Right ventricle myocardium inferior (tissue), 1 donor: ENCODE measurements at places on chromosomes 11 and 22.

- no peak for DNase-seq
Observed at GRCh38 chr11:132839236-132839945, 692.9 kb downstream of the OPCML start.

- DNase-seq = no peak
Observed at GRCh38 chr11:78783846-78784245, 209.2 kb upstream of the NARS2 start.

- DNase-seq = no peak
Observed at GRCh38 chr11:33574331-33574730, 126.3 kb downstream of the C11orf91 start.

- no peak for DNase-seq
Observed at GRCh38 chr11:77346906-77347603, 45.6 kb upstream of the GDPD4 start.

DNA sequence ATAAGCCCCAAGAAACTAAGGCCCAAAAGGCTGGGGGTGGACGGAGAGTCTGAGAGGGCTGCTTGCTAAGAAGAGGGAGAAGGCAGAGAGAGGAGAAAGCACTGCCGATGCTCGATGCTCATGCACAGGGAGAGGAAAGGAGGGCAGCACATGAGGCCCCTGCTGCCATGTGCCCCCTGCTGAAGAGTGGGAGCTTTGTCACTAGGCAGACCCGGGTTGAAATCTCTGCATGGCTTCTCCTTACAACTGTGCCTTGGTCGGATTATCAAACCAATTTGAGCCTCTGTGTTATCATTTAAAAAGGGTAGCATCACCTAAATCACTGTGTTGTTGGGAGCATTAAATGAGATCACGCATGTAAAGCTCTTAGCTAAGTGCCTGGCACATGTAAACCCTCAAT lies 330.5 kb downstream of the NXPE2 start:
- no peak for DNase-seq
